ENCODE measurements at places on chromosomes 3 and 15.

DNA sequence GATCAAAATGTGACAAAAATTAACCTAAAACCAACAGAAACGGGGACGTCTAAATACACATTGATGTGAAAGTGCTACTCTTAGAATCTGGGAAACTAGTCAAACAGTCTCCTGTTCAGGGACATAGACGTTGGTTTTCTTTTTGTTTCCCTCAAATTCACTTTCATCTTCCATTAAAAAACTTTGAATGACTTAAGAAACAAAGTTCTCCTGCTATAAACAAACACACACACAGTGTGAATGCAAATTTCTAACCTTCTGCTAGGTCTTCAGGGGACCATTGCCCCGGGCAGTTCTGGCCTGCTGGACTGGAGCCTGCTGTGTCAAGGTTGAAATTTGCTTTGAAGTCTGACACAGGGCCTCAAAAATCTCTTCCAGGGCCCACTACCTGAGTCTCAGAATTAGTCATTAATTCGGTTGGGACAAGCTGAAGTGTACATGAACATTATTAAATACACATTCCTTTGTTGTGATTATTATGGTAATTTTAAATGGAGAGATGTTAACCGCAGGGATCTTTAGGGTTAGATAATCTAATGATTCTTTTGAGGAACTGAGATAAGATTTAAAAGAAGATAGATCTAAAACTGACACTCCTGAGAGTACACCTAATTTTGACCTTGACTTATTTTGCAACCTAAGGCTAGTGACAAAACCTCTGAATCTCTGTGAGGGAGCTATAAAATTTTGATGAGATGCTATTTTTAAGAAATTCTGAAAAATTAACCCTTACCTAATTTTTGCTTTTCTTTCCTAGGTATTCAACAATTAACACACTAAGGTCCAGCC, 1260.4 kb downstream of the ROBO1 start:
- no peak for DNase-seq

GRCh38 chr15:52728899-52729298, 49.7 kb upstream of the ATOSA start:
- DNase-seq: no peak

- no peak for DNase-seq
Measured at GRCh38 chr3:141184430-141184829, 47.2 kb upstream of the PXYLP1 start.

DNA sequence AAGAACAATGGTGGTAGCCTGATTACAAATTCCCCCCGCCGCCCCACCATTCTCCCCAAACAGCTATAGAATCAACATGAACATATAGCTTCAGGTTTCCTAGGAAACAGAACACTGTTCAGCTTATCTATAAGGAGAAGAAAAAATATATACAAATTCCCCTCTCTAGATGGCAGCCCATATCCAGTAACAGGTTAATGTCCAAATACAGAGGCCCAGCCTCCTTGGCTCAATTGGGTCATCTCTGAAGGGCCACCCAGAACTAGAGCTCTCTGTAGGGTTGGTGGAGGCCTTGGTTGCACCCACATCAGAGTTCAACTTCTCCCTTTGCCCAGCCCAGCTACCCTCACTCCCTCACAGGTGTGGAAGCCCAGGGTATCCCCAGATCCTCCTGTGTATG, 91.5 kb upstream of the ADAMTS17 start:
- DNase-seq: no peak

- no peak for DNase-seq
Measured at GRCh38 chr15:76324066-76324465, 12.5 kb upstream of the ISL2 start.

DNA sequence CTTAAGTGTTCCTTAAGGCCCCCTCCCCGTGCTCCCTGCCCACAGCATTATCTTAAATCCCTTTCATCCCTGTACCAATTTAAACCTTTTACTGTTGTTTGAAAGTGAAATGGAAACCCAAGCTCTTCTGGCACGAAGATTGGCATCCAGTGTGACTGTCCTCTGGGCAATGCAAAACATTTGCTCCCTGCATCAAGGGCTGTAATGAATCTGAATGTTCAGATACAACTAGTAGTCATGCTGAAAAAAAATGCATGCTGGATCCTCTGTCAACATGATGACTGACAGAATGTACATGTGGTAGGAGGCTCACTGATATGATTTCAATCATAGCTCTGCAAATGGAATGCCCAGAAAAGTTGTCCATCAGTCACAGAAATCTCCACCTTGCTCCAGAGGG, 8.1 kb upstream of the CDIN1 start:
- DNase-seq: no peak

GRCh38 chr15:99174567-99175395, 69.9 kb downstream of the SYNM start:
- DNase-seq: no peak

All from foreskin melanocyte (primary cell).